ENCODE measurements at places on chromosomes 6 and 20. TPM values are rescaled to one million over a fixed set of nuclear protein-coding genes. Genes with fewer than 3 reads are reported as not detected.
A peak's percentile ranks its signal among the peaks of the same experiment; 100 is the strongest.

DNA sequence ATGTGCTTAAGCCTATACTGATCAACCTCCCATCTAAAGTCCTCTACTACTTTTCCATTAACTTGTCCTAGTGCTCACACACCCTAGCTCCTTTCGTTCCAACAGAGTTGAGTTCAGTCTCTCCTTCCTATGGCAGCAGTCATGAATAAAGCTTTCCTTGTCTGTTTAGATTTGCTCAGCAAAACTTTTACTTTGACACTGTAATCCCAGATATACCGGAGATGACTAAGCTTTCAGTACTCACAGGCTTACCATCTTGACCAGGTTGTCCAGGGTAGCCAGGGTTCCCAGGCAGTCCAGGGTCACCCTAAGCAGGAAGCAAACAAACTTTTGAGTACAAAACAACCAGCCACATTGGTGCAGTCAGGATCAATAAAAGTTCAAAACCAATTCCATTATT lies 90.7 kb downstream of the COL21A1 start:
- DNase-seq, result no peak

DNA sequence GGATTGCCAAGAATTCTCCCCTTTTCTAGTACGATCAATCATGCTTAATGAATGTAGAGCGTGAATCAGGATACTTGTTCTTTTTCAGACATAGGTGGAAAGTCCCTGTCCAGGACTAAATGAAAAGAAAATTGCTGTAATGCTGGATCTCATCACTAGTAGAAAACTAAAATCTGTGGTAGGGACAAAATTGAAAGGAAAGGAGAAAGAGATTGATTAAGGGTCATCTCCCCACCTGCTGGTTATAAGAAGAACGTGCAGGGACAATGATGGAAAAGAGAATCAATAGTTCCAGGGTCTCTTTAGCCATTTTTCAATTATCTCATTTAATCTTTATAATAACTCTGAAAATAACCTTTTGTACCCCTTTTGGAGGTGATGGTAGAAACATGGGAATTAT lies 18.7 kb upstream of the HLA-DRB1 start:
- no peak for DNase-seq

- peak; percentile 49 for DNase-seq
Observed at GRCh38 chr6:89793586-89793985, 26.0 kb downstream of the MDN1 start.

RPS21 gene
- polyA plus RNA-seq, result 1,501 TPM

DNA sequence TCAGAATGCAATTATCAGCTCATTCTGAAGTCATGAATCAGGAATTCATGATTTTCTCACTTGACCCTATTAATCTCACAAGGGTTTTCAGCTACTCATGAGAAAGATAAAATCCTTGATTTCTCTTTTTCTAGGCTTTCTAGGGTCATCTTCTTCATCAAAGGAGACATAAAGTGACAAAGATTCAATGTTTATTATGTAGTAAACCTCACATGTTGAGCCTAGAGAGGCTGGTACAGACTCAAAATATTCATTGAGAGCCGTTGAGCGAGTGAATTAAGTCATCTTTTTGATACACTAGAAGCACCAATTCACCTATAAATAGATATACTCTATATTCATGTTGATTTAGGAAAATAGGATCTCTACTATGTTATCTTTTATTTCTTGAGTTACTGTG lies 104.8 kb upstream of the TRAF3IP2 start:
- no peak for DNase-seq

DNA sequence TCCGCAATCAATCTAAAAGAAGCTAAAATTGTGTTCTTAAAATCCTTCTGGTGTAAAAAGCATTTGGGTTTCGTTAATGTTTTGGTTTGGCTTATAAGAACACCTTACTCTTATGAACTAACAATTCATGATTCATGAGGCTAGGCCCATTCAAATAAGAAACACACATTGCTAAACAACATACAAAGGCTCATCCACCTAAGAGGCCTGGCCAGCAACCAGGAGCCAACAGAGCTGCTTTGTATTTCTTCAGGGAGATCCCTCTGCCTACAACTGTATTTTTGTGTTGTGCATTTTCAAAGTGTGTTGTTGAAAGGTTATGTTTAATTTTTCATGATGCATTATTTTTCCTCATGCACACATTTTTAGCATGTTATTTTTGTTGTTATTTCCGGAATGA lies 98.6 kb downstream of the PTPRK start:
- no peak for DNase-seq

SCRT2 gene
- not detected for polyA plus RNA-seq

- DNase-seq, result no peak
Observed at GRCh38 chr20:24166123-24166381, 177.5 kb upstream of the GGTLC1 start.

DNA sequence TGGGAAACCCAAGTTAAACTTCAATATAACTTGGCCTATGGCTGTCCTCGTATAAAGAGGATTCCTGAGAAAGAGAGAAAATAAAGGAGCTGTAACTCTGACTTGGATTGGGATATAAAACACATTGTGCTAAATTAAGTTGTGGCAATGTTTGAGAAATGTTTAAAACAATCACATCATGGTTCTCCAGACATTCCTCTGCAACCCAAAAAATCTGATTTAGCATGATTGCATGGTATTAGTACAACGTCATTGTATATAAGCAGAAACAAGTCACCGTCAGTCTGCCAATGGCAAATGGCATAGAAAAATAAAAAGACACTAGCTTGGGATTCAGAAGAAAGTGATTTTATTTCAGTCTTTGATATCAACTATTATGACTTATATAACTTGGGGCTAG lies 140.2 kb upstream of the FAM83B start:
- DNase-seq, result no peak

GRCh38 chr6:119643876-119644275 lies 294.3 kb upstream of the MAN1A1 start:
- peak; percentile 23 for DNase-seq

DNA sequence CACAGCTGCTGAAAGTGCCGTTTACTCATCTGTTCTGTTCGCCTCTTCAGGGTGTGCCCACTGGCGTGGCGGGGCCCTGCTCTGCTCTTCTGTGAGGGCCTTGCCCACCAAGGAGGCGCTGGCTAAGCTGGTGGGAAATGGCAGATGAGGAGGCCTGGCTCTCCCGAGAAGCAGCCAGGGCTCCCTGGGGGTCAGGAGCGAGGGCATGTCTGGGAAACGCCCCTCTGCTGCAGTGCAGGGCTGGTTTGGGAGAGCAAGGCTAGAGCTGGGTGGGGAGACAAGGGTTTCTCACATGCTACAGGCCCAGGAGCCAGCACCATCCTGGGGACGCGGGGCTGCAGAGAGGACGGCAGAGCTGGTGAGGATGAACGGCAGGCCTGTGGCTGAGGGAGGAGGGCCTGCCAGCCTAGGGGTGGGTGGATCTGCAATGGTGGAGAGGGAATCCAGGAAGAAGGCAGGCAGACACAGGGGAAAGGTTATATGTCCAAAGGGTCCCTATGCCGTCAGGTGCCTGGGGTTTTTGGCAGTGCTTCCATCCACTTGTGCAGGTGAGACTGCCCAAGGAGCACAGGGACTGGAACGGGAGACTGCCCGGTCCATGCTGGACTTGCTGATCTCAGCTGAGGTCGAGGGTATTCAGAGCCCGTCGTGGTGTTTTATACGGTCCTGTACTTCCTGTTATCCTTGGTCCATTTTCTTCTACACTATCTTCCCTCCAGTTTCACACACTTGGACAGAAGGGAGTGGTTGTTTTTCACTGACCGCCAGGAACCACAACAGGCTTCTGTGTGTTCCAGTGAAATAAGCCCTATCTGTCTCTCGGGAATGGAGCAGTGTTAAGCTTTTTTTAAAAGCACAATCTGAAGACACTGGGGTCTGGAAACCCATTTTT lies 119.2 kb downstream of the SYCP2 start:
- peak; percentile 65 for DNase-seq

GRCh38 chr20:61292391-61292790 lies 40.3 kb downstream of the CDH4 start:
- DNase-seq, result no peak

NQO2 gene
- 20.9 TPM for polyA plus RNA-seq

DNA sequence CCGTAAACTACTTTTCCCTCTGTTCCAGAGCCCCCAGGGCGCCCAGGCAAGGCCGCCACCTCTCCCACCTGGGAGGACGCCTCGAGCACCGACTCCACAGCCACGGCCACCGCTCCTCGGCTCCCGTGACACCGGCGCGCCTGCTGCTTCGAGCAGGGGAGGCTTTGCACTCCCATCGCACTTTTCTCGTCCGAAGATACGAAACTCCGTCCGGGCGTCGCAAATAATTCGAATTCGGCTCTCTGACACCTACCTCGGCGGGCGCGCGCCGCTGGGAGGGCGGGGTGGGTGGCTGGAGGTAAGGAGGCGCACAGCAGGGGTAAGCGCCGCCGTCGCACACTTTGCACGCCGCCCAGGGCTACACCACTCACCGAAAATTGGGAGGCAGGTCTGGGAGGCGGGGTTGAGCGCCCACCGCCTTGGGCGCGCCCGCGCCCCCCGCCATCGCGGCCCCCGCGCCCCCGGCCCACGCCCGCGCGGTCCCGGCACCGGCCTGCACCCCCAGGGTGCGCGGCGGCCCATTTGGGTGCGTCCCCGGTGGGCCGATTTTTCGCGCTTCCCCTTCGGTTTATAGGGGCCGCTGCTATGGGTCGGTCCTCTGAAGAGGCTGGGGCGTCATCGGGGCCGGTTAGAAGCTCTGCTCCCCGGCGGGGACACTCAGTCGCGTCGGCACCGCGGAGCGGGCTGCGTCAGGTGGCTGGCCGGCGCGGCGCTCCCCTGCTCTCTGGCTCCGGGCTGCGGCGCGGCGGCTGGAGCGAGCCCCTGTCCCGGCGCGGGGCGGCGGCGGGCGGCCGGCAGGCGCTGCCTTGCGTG lies 36.2 kb downstream of the GNAS start:
- DNase-seq, result peak; percentile 87

PDSS2 gene
- polyA plus RNA-seq, result 7.4 TPM

GRCh38 chr20:22402550-22402949 lies 181.8 kb downstream of the FOXA2 start:
- DNase-seq, result no peak

DNA sequence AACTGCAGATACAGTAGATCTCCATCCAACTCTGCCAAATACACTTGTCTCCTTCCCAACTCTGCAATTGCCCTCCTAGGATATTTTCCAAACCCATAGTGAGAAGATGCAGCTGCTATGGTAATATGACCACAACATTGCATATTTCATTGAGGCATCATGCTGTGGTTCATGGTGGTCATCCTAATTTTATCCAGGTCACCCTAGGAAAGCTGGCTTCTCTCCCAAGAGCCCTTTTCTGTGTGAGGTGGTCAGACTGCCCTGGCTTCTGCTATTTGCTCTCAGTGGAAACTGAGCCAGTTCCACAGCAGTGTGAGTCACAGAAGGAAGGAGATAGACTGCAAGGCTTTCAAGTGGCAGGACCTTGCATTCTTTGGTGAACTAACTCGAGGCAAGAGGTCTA lies 5.5 kb downstream of the OGFRL1 start:
- no peak for DNase-seq

GRCh38 chr6:131167773-131168172 lies 32.5 kb downstream of the AKAP7 start:
- peak; percentile 27 for DNase-seq

DNA sequence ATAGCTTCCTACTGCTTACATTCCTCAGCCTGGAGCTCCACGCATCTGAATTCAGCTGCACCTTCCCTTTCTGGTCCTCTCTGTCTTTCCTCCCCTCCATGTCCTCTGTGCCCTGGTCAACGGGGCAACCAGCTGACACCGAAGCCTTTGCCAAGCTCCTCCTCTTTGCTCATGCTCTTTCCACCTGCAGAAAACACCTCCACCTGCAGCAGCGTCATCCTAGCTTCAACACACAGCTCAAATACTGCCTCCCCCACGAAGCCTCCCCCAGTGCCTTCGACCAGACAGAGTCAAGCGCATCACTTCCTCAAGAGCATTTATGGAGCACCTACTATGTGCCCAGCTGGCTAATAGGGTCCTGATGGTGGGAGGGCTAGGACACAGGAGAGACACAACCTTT lies 9.2 kb downstream of the CDH22 start:
- DNase-seq, result no peak

DNA sequence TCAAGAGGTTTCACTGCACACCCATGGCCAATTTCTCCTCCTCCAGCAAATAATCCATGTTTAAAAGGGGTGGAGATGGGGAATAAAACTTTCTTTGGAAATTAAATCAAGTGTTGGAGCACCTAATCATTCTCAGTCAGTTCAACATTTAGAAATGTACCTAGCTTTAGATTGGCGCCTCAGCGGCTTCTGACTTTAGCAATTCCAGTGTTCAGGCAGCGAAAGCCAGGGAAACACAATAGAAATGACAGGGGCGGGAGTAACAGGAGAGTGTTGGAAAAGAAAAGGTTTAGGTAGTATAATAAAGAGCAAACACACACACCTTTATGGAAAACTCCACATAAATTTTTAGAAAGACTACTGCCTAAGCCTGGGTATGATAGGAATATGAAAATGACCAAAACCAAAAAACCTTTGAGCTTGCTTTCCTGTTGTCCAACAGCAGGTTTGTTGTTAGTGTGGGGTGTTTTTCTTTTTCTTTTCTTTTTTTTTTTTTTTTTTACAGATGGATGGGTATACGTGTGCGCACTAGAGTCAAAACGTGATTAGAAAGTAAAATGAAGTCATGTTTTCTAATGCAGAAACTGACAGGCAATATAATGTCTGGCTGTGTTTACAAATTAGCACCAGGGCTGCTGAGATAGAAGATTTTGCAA lies 7.7 kb downstream of the TFAP2A start:
- no peak for DNase-seq

KIF25 gene
- 0.24 TPM for polyA plus RNA-seq

SLC35F1 gene
- polyA plus RNA-seq, result 2.6 TPM

MYLK4 gene
- 10.8 TPM for polyA plus RNA-seq

All from muscle of leg (tissue), 16 donors.